ENCODE measurements at places on chromosomes 5 and 9. TPM values are rescaled to one million over a fixed set of nuclear protein-coding genes. Genes with fewer than 3 reads are reported as not detected.

EPB41L4B gene
- 0.17 TPM for total RNA-seq

SEMA6A gene
- total RNA-seq, result not detected

DNA sequence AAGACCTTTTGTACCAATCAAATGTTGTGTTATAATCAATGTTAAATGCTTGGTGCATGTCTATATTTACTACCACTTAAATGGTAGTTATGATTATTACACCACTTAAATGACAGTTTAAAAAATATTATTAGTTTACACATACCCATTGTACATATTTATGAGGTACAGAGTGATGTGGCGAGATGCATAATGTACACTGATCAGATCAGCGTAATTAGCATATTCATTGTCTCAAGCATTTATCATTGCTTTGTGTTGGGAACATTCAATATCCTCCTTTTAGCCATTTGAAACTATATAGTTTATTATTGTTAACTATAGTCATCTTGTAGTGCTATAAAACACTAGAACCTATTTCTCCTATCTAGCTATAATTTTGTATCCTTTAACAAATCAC is 434.4 kb upstream of the ACTBL2 start:
- DNase-seq, result no peak
- H3K27me3 ChIP-seq, result no peaks in the 10 kb centered on the region
- H3K27ac ChIP-seq, result no peak overlapping the region
- no peaks in the 10 kb centered on the region for H3K4me1 ChIP-seq

- DNase-seq, result no peak
- H3K4me3 ChIP-seq, result no peak overlapping the region
- H3K36me3 ChIP-seq, result no peaks in the 10 kb centered on the region
- H3K4me1 ChIP-seq, result no peaks in the 10 kb centered on the region
- H3K27me3 ChIP-seq, result no peaks in the 10 kb centered on the region
- no peak overlapping the region for H3K27ac ChIP-seq
Observed at GRCh38 chr5:149448431-149448830, 69.3 kb upstream of the IL17B start.

DNA sequence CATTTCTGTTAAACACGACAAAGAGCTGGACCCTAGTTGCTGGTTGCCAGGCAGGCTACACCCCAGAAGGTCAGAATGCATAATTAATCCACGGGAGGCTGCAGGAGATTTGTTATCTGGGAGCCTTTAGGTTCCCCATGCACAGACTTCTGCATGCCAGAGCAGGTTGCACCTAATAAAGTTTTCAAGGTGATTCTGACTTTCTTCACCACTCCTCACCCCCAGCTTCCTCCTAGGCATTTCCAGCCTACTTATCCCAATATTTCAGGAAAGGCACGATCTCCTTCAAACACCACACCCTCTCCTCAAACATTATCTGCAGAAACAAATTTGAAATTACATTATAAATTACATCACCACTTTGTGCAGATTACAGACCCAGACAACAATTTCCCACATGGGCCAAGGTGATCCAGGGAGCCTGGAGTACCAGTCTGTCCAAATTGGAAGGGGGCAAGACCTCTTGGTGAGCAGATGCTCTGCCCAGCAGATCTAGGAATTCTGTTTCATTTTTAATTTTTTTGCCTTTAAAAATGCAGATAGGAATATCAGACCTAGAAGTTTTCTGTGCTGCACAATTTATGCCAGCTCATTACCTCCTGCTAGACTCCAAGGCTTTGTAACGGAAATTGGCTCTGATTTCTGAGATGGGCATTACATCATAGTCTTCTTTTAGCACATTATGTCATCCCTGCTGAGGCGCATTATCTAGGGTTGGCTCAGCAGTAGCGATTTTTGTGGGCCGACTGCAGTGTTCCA is 363.4 kb upstream of the SLC30A5 start:
- no peak overlapping the region for H3K4me3 ChIP-seq
- no peaks in the 10 kb centered on the region for H3K36me3 ChIP-seq
- H3K27me3 ChIP-seq, result no peaks in the 10 kb centered on the region
- H3K4me1 ChIP-seq, result peaks cover 3% of the 10 kb centered on the region
- H3K27ac ChIP-seq, result no peak overlapping the region

DNA sequence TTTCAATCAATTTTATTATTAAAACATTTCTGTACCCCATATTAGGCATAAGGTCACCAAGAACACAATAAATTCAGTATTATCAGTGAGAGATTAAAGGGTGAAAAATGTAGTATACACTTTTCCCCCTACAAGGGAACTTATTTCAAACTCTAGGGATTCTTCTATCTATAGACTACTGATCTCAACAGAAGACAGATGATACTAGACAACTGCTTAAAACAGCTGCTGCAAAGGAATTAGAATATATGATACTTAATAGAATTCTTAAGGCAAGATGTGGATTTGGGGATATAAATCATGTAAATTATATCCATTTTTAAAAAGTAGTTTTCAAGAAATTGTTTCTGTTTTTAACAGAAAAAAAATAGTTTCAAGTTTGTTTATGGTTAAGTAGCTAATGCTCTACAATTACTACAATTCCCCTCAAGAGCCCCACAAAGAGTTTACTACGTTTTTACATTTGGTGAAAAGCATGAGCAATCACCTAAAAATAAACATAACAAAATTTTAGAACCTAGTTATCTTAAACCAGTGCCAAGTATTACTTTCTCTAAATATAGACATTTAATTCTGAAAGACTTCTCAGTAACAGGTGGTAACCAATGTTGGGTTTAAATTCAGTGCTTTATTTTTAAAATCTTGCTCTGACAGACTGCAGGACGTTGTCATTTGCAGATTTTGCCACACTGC is 6.0 kb downstream of the KIF24 start:
- H3K27me3 ChIP-seq, result no peaks in the 10 kb centered on the region
- peaks cover 5% of the 10 kb centered on the region for H3K4me1 ChIP-seq
- no peak for DNase-seq
- H3K27ac ChIP-seq, result no peak overlapping the region

DNA sequence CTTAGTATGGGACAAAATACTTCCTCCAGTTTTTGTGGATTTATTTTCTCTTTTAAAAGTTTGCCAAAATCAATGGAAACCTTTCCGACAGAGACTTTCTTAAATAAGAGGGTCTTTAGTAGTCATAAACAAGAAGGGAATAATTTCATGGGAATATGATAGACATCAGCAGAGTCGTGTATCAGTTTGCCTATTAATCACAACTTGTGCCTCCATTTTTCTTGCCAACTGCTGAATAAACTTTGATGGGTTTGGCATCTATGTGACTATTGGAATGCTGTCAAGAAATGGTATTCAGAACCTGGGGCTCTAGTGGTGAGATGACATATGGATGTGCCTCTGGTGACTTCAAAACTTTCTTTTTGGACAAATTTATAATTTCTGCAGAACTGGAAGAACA is 1668.2 kb downstream of the MAT2B start:
- H3K4me3 ChIP-seq, result no peak overlapping the region
- H3K4me1 ChIP-seq, result no peaks in the 10 kb centered on the region
- H3K36me3 ChIP-seq, result no peaks in the 10 kb centered on the region
- DNase-seq, result no peak
- H3K27ac ChIP-seq, result no peak overlapping the region
- H3K27me3 ChIP-seq, result no peaks in the 10 kb centered on the region
